GM13976 (cell line): ENCODE measurements at places on chromosomes 2 and 18.

DNA sequence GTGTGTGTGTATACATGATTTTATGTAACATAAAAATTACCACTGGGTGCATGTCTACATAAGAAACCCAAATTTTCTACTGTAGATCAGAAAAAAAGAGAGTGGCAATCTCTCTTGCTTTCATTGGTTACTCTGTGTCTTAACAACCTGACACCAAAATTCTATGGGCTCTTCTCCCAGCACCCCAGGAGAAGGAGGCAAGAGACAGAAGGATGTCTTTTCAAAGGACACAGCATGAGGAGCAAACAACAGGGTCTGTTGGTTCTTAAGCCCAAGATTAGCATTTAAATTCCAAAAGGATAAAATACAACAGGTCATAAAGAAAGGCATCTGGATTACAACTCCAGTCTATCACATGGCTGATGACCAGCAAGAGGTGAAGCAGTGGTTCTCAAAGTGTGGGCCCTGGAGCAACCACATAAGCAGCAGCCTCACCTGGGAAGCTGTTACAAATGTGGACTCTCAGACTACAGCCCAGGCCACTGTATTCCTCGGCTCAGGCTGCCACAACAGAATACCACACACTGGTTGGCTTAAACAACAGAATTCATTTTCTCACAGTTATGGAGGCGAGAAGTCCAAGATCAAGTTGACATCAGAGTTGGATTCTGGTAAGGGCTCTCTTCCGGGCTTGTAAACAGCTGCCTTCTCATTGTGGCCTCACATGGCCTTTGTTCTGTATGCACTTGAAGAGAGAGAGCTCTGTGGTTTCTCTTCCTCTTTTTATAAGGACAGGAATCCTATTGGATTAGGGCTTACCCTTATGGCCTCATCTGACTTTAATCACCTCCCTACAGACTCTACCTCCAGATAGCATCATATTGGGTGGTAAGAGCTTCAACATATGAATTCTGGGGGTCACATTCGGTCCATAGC, 79.8 kb upstream of the RNF152 start:
- no peak for DNase-seq

DNA sequence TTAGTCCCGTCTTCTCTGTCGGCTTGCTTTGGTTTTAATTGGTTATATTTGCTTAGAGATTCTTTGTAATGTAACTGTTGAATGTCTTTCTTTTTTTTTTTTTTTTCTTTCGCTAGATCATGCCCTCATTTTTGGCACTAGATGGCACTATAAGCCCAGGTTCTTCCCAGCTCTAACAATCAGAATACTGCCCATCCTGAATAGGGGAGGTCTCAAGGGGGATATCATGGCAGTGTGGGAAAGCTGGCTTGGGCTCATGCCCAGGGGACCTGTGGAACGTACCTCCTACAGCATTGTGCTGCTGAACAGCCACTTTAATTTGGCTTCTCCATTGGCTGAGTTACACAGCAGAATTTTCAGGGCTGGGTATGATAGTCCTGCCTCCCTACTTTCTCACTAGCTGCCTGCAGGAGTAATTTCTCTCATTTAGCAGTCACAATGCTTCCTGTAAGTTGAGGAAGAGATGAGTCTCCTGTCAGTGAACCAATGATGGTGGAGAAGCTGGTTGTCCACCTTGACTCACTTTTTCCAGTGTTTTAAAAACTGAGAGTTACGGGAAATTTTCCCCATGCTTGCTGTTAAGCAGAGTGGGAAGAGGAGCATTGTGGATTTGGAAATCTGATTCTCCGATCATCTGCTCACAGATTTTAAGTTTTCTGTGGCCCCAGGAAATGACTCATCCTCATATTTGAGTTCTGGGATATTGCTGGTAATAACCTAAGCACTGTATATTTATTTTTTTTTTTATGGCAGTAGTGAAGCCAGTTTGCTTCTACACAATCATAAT, 47.2 kb downstream of the RAD51AP2 start:
- no peak for DNase-seq

DNA sequence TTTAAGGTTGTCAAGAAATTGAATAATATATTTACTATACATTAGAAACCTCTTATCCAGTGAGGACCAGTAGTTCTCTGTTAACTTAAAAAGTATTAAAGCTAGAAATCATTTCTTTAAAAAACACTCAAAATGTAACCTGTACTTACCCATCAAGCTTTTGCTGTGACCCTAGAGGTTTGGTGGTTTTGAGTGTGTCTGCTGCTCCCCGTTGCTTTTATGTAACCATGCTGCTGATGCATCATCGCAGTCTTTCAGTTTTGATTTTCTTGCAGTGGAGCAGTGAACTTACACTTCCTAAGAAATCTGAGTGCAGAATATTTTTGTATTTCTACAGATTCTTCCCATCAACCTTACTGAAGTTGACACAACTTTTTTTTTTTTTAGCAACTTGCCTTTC, 34.2 kb downstream of the MRPS9 start:
- peak; percentile 39 for DNase-seq

DNA sequence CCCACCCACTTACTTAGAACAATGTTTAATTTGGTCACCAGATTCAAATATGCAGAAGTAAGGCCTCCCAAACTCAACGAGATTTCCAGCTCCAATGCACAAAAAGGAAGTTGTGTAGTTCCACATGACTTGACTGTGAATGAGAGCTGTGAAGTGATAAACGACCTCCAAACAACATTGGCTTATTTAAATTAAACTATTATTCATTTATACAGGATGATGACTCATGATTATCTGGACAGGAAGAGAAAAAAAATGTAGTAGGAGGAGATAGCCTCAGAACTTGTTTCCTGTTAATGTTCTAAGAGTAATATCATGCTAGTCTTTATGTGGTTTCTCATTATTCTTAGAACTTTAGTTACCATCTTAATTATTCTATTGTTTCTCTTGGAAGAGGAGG, 237.3 kb downstream of the C1D start:
- DNase-seq = no peak

DNA sequence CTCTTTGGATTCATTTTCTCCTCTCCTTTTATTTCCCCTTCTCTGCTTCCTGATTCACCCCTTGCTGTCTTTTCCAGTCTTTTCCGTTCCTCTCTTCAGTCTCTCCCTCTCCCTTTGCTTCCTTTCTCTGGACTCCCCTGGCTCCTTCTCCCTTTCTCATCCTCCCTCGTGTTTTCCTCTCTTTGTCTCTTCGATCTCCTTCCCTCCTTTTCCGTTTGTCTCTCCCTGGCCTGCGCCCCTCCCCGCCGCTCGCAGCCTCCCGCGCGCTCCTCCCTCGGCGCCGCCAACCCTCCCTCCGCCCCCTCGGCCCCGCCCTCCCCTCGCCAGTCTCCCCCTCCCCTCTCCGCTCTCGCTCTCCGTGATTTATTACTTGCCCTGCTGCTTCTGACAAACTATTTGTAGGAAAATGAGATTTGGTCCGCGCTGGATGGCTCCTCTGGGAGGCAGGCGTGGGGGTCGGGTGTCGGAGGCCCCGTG, 46.0 kb upstream of the PAX8 start:
- peak; percentile 79 for DNase-seq
